ENCODE measurements at places on chromosomes 5 and 9.
A peak's percentile ranks its signal among the peaks of the same experiment; 100 is the strongest.

DNA sequence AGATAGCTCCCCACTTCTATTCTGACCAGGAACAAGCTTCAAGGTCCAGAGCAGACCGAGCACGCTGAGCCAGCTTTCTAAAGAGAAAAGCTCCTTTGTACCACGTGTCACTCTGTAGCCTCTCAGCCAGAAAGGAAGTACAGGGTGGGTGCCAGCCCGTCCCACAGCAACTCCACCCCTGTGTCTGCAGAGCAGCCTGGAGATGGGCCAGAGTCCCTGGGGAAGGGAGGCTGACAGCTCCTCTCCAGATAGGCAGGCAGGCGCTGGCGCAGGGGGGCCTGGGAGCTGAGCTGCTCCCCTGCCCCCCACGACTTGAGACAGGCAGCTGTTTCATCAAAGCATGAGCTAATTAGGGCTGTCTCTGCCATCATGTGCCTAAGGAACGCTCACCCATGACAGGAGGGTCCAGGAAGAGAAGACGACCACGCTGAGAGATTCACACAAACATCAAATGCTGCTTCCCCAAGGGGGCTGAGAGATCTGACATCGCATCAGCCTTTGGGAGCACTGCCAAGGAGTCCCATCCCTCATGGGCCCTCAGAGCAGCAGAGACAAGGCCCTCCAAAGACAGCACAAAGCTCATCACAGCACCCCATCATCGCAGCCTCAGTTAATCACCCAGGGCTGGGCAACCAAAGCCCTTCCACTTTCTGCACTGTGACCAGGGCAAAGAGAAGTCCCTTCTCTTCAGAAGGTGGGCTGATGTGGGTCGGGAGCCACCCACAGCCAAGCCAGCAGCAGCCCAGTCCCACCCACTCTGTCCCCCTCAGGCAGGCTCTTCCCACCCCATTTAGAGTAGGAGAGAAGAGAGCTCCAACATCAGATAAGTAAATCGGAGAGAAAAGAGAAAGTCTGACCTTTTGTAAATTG is 78.5 kb upstream of the LRRTM2 start:
- peak; percentile 92 for DNase-seq

DNA sequence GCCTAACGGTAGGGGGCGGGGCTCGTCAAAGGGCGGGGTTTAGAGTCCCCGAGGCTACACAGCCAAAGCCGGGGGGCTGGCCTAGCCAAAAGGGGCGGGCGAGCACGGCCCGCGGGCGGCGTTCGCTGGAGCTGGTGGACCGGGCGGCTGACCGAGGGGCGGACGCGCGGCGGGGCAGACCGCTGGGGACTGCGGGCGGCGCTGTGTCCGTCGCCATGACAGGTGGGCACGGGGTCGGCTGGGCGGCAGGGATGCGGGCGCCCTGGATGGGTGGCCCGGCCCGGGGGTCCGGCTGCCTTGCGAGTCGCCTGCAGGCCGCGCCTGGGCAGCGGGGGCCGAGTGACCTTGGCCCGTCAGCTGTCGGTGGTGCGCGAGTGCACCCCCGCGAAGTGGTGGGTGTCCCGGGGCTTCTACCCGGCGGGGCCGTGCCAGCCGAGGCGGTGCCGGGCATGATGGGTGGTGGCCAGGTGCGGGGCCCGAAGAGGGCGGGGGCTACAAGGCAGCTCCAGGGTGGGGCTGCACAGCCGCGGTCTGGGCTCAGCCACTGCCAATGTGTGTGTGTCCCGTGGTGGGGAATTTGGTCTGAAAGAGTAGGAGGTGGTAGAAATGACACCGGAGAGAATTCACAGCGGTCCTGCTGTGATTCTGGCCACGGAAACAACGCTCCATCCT is at the start of gene CARD19:
TSS of gene CARD19 (plus strand) at position 87 of the 672 bp plus-strand sequence. CDS start at position 216, 129 bp downstream.
- DNase-seq: no peak

GRCh38 chr9:4301971-4302427 is 2.1 kb upstream of the GLIS3 start:
- no peak for DNase-seq

- DNase-seq: no peak
Measured at GRCh38 chr9:21580636-21581378, 98.7 kb upstream of the IFNE start.

- peak; percentile 68 for DNase-seq
Measured at GRCh38 chr5:32076699-32077695, 97.1 kb downstream of the GOLPH3 start.

DNA sequence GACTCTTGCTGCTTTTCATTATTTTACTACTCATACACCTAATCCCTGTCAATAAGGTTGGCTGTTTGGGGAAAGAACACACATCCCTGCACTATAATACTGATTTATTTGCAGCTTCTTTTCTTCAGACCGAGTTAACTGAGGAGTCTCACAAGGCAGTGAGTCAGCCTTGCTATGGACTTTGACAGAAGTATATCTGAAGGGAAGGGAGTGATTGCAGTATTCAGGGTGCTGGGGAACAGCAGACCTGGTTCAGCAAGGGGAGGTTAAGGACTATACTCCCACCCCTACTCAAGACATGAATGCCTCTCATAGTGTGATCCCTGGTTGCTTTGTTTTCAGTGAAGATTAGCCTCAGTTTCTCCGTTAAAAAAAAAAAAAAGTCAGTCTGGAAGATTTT is 99.8 kb downstream of the TLE4 start:
- DNase-seq: no peak

DNA sequence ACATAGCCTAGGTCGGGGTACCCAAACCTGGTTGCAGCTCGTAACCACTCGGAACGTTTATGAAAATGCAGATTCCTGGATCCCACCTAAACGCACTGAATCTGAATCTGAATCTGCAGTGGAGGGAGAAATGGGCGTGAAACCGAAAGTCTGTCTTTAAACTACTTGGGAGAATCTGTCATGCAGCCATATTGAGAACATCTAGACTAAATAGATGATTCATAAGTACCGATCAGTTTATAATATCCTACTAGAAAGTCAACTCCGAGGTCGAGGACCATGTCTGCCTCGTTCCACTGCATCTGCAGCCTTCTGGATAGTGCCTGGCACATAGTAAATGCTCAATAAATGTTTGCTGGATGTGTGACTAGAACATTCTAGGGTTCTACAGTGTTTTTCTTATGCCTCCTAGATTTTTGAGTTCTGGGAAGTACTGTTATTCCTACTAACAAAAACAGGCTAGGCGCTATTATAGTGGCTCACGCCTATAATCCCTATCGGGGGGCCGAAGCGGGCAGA is 632 bp downstream of the COQ4 start:
- no peak for DNase-seq

DNA sequence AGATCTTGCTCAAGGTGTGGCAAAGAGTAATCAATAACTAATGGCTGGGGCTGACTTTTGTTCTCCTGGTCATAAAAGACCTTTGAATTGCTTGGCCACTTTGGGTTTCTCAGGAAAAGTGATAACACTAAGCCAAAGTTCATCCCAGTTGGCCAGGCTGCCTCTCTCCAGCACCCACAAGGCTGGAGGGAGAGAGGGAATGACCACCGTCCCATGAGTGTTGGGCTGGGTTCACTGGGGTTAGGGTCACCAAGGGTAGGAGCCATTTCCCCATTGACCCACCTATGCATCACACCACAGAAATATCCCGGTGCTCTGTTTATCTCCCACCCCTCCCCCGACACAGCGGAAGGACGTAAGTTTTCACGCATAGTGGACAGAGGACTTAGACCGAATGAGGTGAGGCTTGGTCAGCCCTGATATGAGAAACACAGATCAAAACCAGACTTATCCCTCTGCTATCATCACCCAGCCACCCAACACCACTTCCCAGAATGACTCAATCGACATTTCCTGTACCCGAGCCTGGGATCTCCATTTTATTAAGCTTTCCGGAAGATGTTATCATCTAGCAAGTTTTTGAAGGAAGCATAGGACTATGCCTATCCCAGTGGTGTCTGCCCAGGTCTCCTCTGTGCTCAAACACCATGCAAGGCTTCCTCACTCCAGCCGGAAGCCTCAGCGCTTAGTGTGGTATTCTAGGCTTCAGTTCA is 27.0 kb upstream of the PPARGC1B start:
- DNase-seq: no peak

- DNase-seq: no peak
Measured at GRCh38 chr9:96508227-96508940, 58.4 kb downstream of the HABP4 start.

DNA sequence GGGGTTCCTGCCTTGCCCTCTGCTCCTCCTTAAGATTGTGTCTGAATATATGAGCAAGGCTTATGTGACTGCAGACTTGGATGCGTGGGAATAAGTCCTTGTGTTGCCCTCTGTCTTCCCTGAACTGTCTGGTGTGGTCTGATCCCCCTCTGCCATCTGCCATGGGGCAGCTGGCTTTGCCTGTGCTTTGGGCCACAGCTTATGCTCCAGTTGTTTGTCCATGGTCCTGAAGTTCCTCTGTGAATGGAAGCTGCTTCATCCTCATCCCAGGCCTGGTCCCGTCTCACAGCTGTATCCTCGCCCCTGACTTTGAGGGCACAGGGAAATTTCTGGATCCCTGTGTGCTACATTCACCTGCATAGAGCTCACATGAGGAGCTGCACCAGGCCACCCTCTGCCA is 14.7 kb downstream of the IL31RA start:
- no peak for DNase-seq

DNA sequence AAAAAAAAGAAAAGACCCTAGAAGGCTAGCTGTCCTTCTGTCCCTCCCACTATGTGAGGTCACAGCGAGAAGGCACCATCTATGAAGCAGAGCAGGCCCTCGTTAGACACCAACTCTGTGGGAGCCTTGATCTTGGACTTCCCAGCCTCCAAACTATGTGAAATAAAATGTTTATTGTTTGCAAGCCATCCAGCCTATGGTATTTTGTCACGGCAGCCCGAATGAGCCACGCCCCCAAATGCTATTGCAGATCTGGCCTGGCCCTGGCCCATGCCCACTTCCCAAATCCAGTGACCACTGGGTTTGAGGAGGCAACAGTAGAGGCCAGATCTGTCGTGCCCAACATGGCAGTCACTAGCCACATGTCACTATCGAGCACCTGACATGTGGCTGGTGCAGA is 10.8 kb downstream of the STK10 start:
- no peak for DNase-seq

DNA sequence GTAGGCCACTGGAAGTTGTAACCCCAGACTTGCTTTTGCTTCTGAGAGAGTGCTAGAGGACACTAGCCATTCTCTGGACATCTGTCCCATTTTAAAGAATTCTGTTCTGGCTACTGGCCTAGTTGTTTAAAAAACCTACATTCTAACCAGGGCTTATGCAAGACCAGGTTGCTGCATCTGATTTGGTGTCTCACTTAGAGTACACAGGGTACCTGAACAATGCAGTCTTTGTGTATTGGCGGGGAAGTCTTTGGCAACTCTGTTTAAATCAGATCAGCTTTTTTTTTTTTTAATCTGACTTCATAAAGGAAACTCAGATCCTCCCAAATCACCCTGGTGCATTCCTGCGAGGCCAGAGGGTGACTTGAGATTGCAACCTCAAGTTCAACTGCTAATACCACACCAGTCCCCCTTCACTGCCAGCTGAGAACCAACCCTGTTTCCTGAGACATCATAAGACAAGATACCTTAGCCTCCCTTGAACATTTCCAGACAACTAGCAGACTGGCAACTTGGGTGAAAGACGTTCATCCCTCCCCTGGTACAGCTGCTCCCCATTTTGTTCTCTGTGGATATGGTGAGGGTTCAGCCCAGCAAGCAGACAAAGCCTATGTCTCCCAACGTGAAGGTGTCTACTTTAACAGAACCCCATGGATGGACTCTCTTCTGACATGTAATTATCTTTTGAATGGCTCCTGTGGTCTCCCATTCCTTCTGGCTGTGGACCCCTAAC is 27.0 kb downstream of the SKP1 start:
- peak; percentile 62 for DNase-seq

- DNase-seq: no peak
Measured at GRCh38 chr5:86143837-86144236, 473.9 kb upstream of the COX7C start.

DNA sequence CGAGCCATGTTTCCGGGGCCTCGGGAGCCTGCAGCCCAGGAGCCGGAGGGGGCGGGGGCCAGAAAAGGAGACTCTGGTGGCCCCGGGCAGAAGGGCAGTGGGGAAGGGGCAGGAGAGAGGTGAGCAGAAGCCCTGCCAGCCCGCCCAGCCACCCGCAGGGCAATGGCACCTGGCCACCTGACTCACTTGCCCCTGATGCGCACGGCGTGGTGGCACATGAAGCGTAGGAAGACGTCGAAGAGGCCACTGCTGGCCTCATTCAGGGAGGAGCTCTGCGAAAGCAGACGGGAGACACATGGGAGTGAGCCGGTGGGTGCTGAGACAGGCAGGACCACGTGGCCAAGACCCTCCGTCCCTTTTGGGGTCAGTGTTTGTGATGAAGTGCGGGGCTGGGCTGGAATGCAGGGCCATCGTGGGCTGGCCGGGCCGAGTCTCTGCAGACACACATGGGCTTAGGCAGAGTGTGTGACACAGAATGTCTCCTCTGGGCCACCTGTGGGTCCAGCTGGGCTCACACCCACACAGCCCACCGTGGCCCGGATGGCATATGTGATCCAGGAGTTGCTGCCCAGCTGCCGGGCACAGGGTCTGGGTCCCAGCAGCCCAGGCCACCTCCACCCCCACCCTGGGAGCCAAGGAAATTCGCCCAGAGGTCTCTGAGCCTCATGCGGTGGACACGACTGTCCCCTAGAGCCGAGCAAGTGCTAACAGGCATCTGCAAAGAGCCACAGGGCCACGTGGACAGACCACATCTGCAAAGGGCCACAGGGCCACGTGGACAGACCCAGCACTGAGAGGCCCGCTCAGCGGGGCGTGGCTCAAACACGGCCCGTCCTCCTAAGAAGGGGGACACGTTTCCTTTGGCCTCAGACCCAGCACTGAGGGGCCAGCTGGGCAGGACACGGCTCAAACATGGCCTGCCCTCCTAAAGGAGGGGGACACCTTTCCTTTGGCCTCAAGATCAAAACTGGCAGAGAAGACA is 23.6 kb downstream of the TERT start:
- no peak for DNase-seq

DNA sequence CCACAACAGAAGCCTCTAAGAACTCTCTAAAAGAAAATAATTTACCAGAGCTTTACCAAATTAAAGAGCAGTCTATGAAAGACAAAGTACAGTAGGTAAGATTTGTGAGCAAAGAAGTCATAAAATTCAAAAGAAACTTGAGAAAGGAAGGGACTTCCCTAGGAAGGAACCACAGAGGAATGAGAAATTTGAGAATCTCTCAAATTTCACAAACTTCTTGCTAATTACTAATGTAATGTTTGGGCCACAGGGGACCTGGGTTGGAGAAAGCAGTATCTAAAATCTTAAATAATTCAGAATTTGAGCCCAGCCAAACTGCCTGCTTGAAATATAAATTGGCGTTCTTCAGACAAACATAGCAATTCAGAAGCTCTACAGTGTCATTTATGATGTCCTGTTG is 225.0 kb upstream of the PRR16 start:
- DNase-seq: no peak

Data from globus pallidus (tissue), 1 donor.